ENCODE measurements at places on chromosomes 12 and 14. TPM values are rescaled to one million over a fixed set of nuclear protein-coding genes. Genes with fewer than 3 reads are reported as not detected.

FSCB gene
- total RNA-seq: not detected

TUNAR gene
- not detected for total RNA-seq

SP1 gene
- 67.8 TPM for total RNA-seq

HCAR2 gene
- total RNA-seq: 12.1 TPM

NRL gene
- 1.0 TPM for total RNA-seq

CLEC1A gene
- total RNA-seq: 10.6 TPM

TMEM179 gene
- total RNA-seq: not detected

FAR2 gene
- total RNA-seq: 13.2 TPM

FERMT2 gene
- total RNA-seq: 154 TPM

WDHD1 gene
- 1.3 TPM for total RNA-seq

KCNA5 gene
- 0.22 TPM for total RNA-seq

CLEC2B gene
- total RNA-seq: 47.8 TPM

MSRB3 gene
- total RNA-seq: 51.2 TPM

MYF5 gene
- not detected for total RNA-seq

CCND2 gene
- total RNA-seq: 98.6 TPM

PLEKHD1 gene
- 0.22 TPM for total RNA-seq

DPPA3 gene
- total RNA-seq: not detected

GNB3 gene
- 0.38 TPM for total RNA-seq

WSCD2 gene
- total RNA-seq: not detected

SRGAP1 gene
- total RNA-seq: 10.0 TPM

NRXN3 gene
- 2.4 TPM for total RNA-seq

KRT79 gene
- 2.0 TPM for total RNA-seq

PRICKLE1 gene
- 4.8 TPM for total RNA-seq

OR6C76 gene
- total RNA-seq: not detected

SDSL gene
- 2.9 TPM for total RNA-seq

CLEC2A gene
- total RNA-seq: not detected

HVCN1 gene
- total RNA-seq: 16.5 TPM

RILPL1 gene
- total RNA-seq: 11.7 TPM

MMP17 gene
- total RNA-seq: 12.7 TPM

NDRG2 gene
- total RNA-seq: 293 TPM

SLC4A8 gene
- 0.49 TPM for total RNA-seq

NUDT4 gene
- total RNA-seq: 58.0 TPM

C3AR1 gene
- total RNA-seq: 36.6 TPM

RD3L gene
- total RNA-seq: not detected

COCH gene
- total RNA-seq: 4.4 TPM

KRT6B gene
- total RNA-seq: not detected

OR5AU1 gene
- not detected for total RNA-seq

CTDSP2 gene
- total RNA-seq: 126 TPM

KLRF1 gene
- 0.44 TPM for total RNA-seq

SPTSSA gene
- total RNA-seq: 19.5 TPM

GRIP1 gene
- total RNA-seq: not detected

CLEC4D gene
- 1.2 TPM for total RNA-seq

DTX1 gene
- 137 TPM for total RNA-seq

NKX2-1 gene
- total RNA-seq: not detected

AKAP6 gene
- 6.5 TPM for total RNA-seq

LPAR5 gene
- 3.4 TPM for total RNA-seq

SEC23A gene
- total RNA-seq: 99.8 TPM

STYX gene
- total RNA-seq: 17.7 TPM

KLRD1 gene
- total RNA-seq: 1.3 TPM

OR6C2 gene
- total RNA-seq: not detected

SCN8A gene
- 0.49 TPM for total RNA-seq

FAM181A gene
- not detected for total RNA-seq

SLC35F4 gene
- not detected for total RNA-seq

CCDC196 gene
- total RNA-seq: not detected

MANSC4 gene
- total RNA-seq: not detected

PZP gene
- total RNA-seq: 0.49 TPM

WDR89 gene
- total RNA-seq: 4.1 TPM
